ENCODE measurements at places on chromosomes 2 and 18. TPM values are rescaled to one million over a fixed set of nuclear protein-coding genes. Genes with fewer than 3 reads are reported as not detected.

Gene RAMP1
- total RNA-seq: 0.19 TPM

Gene ZBTB14
- total RNA-seq: 10.9 TPM

Gene TRIM54
- total RNA-seq: not detected

Gene ROCK2
- total RNA-seq: 40.4 TPM

Gene CEBPZ
- total RNA-seq: 61.9 TPM

Gene PPP4R1
- total RNA-seq: 112 TPM
